Iris pigment epithelial cell (primary cell): ENCODE measurements at places on chromosomes 5 and 9.

- DNase-seq: no peak
These were observed 269.2 kb upstream of the TNC start for GRCh38 chr9:115386963-115387770.

- DNase-seq: no peak
These were observed 55.4 kb downstream of the ARHGAP26 start for GRCh38 chr5:142825378-142826089.

GRCh38 chr5:143820451-143820850, 8.5 kb downstream of the HMHB1 start:
- no peak for DNase-seq

DNA sequence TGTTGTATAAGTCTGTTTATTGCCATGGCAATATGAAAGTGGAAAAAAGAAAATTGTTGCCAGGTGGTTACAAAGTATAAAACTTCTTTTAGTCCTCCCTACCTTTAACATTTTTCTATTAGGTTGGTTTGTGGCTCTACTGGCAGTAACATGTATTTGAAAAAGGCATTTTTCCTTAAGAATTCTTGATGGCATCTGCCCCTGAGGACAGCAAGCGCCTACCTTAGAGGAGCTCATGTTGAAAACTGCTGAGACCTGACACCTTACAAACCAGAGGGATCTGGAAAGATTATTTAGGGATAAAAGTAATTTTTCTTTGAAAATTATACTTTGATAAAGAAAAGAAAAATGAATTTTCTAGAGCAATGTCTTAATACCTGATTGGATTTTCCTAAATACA, 208.1 kb downstream of the CAVIN4 start:
- no peak for DNase-seq

DNA sequence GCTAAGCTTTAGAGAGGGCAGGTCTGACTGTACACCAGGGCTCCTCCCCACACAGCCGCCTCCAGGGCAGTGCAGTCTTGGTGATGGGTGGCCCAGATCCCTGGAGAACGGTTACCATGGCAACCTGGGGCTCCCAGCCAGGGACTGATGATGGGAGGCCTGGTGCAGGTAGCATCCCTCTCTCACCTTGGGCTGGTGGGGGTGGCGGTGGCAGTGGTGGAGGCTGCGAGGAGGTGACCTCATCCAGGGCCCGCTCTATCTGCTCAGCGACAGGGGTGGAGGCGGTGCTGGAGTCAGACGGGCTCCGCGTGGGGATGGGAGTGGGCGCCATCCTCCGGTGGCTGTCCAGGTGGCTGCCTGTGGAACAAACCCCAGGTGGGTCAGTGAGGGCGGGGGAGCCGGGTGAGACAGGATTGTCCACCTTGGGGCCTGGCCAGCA, 12.3 kb downstream of the PRR7 start:
- DNase-seq: no peak

DNA sequence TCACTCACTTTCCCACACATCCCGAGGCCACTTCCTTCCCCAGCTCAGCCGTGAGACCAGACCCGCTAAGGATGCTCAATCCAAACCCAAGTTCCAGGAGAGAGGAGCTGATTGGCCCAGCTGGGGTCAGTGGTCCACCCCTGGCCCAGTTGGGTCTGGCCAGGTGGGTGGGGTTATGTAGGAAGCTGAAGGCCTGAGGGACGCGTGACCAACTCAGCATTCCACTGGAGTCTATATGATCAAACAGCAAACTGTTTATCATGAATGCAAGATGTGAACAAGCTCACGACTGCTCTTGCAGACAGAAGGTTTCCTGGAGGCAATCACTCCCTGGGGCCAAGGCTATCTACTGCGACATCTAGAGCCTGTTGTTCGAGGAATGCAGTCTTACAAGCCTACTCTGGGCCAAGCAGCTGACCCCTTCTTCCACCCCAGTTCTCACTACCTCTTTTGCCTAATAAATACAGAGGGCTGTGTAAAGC, 4.9 kb upstream of the RAPGEF1 start:
- DNase-seq: no peak

DNA sequence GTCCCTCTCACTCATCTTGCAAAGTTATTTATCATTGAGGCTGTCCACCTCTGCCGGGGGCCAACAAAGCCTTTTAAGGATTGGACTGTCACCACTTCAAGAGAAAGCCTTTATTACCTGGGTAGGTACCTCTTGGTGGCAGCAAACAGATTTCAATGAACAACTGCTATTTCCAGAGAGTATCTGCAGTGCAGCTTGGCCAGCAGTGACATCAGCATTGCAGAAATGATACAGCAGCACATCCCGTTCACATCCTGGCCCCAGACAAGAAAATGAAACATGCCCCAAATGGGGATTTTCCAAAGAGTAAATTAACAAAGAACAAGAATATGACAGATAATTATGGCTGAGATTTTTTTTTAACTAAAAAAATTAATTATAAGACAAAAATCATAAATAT, 2.3 kb upstream of the SPATA6L start:
- no peak for DNase-seq

DNA sequence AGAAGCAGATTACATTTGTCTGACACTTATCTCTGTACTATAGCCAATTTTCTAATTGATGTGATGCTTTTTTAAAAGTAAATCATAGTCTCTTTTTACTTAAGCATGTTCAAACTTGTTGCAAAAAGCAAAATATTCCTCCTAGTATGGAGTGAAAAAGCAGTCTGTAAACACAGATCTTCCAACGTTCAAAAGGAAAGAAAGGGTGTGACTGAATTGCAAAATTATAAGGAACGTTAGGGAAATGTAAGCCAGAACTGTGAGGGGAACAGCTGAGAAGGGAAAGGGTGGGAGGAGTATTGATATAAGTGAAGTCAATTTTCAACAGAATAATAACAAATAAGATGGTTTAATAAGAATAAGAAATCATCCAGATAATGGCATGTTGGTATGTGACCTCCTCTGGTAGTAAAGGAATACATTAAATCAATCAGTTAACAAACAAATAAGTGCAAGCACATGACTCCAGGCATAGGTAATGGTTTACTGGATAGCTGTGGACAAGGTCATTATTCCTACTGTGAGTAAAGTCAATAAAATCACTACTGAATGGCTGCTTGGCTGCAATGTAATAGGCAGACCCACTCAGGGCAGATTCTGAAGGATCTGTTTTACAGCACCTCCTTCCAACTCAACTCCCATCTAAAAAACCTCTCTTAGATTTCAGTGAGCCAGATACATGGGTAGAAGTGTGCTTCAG, 239.1 kb upstream of the NMUR2 start:
- DNase-seq: no peak

DNA sequence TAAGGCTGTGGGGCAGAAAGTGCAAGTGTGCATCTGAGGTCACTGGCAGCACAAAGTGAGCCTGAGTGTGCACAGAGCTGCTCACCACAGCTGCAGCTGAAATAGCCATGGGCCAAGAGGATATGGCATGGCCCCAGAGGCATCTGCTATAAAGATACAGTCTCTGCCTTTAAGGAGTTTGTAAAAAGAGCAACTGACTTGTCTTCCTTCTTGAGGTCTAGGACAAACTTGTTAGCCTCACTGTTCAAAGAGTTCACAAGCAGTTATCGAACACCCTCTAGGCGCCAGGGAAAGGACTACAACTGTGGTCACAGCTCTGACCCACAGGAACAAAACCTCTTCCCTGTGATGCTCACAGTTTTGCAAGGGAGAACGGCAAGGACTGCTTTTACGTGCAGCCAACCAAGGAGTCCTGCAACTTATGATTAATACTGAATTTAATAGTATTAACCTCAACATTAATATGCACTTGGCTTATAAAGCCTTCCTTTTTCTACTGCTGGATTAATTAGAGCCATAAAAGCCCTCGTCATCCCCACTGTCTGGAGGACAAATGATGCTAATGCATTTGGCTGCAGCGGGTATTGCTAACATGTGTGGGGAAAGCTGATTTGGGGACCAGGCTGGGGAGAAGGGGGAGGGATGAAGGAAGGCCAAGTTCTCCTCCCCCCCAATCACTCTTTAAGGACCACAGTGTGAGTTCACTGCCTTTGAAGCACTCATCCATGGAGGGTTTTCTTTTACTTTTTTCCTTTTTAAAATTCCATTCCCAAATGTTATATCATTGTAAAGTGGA, 189.8 kb upstream of the TRIM32 start:
- DNase-seq: no peak

GRCh38 chr5:1736889-1737711, 62.5 kb downstream of the MRPL36 start:
- DNase-seq: no peak
